ENCODE measurements at places on chromosomes 11 and 22.

DNA sequence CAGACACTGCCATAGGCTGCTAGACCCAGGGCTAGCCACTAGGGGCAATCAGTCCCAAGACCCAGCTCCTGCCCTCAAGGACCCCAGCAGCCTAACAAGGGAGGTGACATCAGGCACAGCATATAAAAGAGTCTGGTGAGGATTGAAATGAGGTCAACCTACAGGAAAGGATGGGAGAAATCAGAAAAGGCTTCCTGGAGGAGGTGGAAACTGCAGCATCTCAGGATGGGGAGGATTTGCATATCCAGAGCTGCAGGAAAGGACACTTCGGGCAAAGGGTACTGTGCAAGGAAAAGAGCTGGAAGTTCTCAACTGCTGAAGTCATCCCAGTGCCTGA is 2.9 kb upstream of the ARFGAP2 start:
- peak; percentile 26 for DNase-seq

- DNase-seq: peak; percentile 30
These were observed 19.5 kb downstream of the PIK3IP1 start for GRCh38 chr22:31272522-31273446.

DNA sequence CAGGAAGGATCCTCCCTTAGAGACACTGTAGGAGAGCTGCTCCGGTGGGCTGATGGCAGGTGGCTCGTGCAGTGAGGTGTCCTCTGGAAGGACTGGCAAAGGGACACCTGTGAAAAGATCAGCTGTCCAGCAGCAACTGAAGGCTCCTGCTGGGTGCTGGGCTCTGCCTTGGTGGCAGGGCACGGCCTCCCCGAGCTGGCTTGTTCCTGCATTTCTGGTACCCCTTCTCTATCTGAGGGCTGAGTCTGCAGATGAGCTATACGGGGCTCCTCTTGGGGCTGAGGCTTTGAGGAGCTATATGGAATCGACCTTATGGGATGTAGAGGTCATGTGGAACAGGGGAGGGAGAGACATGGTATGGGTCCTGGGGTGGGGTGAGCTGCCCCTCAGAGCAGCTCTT is 875.8 kb downstream of the BRD1 start:
- DNase-seq: no peak

DNA sequence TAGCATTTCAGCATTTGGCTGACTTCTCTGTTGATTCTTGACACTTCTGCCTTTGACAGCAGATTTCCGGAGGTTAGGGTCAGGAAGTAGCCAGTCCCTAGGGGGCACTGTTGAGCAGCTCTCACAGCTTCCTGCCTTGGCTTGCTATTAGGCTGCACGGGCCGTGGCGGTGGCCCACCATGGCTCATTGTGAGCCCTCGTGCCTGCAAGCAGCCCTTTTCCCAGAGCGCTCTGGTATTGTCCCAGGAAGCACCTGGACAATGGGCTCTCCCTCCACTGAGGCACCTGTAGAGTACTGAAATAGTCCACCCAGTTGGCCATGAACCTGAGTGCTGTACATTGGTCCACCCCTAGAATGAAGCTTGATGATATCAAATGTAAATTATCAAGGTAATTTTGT is 100.2 kb upstream of the GAL start:
- no peak for DNase-seq

- peak; percentile 87 for DNase-seq
These were observed 103.4 kb upstream of the NECTIN1 start for GRCh38 chr11:119832202-119832935.

- no peak for DNase-seq
These were observed 126.6 kb downstream of the DSCAML1 start for GRCh38 chr11:117670443-117670842.

GRCh38 chr11:124543145-124543544 is 309 bp downstream of the OR8B12 start:
- DNase-seq: no peak

- no peak for DNase-seq
These were observed 73.4 kb upstream of the TEAD1 start for GRCh38 chr11:12600829-12601228.

DNA sequence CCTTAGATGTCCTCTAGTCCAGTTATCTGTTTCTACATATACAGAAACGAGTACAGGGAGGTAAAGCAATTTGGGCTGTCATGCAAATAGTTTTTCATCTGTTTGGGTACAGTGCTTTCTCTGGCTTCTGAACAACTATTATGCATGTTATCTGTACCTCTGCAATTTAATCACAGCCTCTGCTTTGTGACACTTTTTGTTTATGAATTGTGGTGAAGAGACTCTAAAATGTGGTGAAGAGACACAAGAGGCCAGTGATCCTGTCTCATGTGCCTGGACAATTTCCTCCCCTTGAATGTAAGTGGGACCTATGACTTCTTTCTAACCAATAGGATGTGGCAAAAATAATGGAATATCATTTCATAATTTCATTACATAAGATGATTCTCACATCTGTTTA is 130.3 kb upstream of the ARHGAP42 start:
- DNase-seq: no peak

GRCh38 chr11:46519351-46519750 is 74.5 kb downstream of the AMBRA1 start:
- DNase-seq: no peak

GRCh38 chr11:73975479-73975757 is 7.2 kb downstream of the UCP2 start:
- DNase-seq: no peak

GRCh38 chr22:45717789-45718188 is 46.2 kb downstream of the ATXN10 start:
- no peak for DNase-seq

DNA sequence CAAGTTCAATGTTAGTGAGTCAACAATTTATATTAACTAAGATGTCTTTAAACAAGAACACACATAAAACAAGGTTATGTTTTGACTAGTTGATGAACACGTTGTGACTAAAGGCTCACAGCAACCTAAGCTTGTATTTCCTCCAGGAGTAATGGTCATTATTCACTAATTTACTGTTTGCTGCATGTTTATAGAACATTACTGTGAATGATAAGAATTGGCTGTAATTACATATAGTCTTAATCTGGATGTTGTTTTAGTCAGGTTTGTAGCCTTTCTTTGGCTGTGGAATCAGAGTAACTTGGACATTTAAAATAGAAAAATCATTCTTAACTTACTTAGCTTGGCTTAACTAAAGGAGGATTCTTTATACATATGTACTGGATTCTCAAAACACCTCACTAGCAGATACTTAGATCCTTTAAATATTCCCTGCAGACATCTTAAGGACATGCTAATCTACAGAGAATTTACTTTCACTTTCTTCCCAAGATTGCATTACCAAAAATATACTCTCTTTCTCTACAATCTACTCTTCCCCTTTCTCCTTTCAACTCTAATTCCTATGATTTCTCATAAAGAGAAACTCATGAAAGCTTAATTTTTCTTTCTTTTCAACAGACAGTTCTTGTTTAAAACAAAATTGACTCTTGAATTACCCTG is 319.7 kb upstream of the CTSC start:
- no peak for DNase-seq

Data from NCI-H1092 treated with DMSO at 0.1 percent for 48 hours (cell line).